Activated CD4-positive, CD25-positive, alpha-beta regulatory T cell treated with anti-CD3 and anti-CD28 coated beads, Interleukin-2, amount 50 U/mL, for 72 hours (primary cell): ENCODE measurements at places on chromosomes 5 and 9.

- DNase-seq: no peak
Measured at GRCh38 chr5:89397096-89397495, 514.1 kb upstream of the MEF2C start.

- no peak for DNase-seq
Measured at GRCh38 chr5:72746736-72747135, 69.7 kb upstream of the TNPO1 start.

- DNase-seq: no peak
Measured at GRCh38 chr5:158832096-158832685, 267.5 kb downstream of the EBF1 start.

DNA sequence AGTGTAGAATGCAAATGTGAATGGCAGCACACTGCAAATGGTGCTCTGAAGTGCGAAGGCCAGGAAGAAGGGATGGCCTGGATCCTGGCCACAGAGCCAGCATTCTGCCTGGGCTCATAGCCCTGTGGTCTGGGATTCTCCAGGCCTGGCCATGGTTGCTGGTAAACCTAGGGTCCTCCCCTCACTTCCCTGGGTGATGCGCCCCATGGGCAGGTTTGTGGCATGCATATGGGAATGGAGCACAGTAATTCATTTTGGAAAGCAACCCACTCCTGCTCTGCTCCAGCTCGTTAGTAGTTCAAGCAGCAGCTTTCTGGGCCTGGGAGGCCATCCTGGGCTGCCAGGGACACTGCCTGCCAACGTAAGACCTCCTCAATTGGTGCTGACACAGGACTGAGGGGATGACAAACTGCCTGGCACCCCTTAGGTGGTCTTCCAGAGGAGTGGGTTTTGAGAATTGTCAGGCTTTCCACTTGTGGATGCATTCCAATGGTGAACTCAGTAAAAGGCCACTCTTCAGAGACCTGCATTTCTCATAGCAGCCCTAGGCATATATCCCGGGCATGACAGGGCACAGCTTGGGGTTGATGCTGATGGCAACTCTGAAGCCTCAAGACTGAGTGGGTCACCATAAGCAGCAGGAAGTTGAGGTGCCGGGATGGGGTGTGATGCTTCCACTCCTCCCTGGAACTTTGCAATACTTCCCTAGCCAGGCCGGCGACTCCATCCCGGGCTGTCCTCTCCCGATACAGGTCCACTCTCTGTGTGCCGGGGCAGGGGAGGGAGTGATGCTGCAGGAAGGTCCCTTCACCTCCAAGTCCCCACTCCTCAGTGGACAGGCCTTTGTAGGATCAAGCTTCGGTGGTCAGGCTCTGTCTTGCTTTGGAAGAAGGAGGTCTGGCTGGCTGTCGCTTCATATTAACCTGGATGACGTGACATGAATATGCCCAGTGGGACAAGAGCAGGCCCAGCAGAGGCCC lies 1.2 kb upstream of the SLC25A48 start:
- no peak for DNase-seq

DNA sequence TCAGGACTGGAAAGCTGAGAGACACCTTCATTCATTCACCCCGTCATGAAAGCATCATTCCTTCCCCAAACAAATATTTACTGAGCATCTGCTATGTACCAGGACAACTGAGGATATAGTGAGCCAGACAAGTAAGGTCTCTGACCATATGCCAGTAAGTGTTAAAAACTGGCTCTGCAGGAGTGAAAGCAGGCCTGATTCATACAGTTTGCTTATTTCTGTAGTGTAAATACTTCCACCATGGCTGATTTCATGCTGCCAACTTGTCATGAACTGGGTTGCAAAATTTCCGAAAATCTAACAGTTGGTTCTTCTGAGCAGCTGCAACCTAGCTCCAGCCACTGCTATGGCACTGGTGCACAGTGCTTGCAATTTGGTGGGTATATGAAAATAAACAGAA lies 68.1 kb downstream of the YIPF5 start:
- DNase-seq: no peak

GRCh38 chr9:98924946-98925820 lies 18.5 kb upstream of the COL15A1 start:
- no peak for DNase-seq

- no peak for DNase-seq
Measured at GRCh38 chr5:162817364-162817763, 620.0 kb upstream of the CCNG1 start.

DNA sequence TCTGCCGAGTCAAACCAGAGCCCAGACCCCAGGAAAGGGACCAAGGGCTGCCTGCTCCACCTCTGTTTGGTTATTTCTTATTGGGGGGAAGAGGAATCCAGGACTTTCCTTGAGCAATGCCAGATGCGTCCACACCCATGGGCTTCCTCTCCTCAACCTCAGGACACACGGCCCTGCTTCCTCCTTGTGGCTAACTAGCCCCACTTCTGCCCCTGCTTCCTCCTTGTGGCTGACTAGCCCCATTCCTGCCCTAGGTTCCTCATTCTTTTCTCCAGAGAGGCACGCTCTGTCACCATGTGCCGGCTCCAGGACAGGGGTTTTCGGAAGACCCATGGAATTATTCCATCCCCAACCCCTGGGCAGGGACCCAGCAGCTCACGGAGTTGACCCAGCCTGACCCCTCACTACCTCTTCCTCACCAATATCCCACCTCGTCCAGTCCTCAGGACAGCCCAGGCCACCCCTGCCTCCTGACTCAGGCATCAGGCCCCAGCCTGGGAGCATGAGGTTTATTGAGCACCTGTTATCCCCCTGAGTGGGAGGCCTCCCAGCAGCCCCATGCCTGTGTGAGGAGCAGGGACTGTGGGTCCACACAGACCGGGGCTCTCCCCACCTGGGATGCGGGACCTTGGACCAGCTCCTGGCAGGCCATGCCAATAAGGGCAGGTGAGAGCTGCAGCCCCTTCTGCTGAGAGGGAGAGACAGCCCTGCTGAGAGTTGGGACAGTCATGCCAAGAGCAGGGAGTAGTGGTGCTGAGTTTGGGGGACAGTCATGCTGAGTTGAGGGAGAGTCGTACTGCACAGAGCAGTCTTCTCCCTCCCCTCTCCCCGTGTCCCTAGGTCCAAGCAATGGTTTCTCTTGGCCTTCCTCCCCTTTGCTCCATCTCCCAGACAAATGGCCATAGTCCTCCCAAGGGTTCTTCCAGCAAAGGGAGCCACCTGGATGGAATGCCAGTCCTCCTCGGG lies 11.8 kb upstream of the FCN1 start:
- DNase-seq: no peak

DNA sequence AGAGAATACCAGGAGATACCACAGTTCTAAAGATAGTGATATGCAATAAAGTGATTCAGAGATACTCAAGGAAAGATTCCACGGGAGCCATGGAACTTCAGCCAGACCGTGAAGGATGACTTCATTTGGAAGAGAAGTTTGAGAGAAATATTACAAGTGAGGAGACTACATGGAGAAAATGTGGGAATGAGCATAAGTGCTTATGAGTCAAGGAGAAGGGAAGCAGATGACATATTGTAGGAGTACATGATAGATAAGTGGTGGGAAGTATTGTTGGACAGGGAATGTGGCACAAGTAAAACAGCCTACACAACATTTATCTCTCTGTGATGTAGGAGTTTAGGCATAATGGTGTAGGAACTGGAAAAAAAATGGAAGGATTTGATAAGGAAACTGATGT lies 122.1 kb upstream of the FBXL17 start:
- no peak for DNase-seq

- DNase-seq: no peak
Measured at GRCh38 chr9:94921656-94922055, 195.2 kb downstream of the AOPEP start.

DNA sequence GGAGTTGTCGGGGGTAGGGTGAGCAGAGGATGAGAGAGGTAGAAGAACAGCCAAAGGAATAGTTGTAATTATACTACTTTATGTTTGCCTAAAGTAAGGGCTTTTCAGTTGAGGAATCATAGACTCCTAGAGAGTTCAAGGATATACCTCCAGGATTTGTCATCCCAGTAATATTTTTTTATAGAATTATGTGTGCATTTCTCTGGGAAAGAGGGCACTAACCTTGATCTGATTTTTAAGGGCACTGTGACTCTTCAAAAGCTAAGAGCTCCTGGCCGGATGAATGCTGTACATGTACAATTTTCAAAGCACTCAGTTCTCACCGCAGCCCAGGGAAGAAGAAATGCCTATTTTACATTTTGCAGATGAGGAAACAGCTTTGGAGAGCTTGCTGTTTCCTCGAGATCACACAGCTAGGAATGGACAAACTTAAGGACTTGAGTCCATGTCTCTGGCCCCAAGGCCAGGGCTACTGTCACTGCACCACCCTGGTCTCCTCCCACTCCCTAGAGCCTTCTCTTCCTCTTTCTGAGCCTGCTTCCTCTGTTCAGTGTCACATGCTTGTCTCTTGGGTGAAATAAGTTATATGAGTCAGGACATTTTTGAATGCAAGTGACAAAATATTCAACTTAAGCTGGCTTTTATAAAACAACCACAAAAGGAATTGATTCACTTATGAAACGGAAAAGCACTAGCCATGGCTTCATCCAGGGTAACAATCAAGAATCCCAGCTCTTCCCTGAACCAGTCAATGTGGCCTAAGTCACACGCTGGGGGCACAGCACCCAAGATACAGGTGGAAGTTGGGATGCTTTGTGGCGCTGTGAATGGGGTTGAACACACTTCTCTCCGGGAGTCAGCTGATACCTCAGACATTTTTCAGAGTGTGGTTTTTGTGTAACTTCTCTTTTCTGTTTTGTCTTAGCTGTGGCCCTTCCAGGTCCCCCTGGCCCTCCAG lies 45.7 kb upstream of the TGFBR1 start:
- DNase-seq: no peak

GRCh38 chr9:96476591-96476990 lies 26.6 kb downstream of the HABP4 start:
- DNase-seq: no peak

DNA sequence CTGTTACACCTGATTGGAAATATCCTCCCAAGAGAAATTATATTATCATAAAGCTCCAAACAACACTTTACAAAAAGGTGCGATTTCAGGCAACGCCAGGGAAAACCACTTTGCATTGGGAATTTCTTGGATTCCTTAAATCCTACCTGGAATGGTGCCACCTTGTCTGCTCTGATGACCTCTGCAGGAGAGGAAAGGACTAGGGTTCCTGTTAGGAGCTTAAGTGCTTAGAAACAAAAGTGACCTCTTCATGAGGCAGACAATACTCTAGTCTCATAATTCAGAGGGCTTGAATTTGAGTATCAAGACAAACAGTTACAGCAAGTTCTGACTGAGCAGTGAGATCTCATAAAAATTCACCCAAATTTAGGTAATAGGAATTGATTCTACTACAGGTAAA lies 33.9 kb upstream of the GLIS3 start:
- DNase-seq: no peak

DNA sequence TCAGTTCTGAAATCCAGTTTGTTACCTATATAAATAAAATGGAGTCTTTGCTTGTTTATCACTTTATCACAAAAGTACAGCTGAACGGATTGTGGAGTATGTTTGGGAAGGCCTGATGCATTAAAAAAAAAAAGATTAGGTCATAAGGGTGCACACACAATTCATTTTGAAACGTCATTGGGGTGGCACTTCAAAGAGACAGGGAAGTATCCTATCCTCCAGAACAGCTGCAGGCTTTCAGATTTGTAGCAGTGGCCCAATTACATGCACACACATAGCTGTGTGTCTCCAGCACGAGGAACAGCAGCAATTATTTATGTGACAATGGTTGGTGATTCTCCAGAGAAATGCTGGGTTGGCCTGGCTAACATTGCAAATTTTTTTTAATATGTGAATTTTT lies 46.8 kb upstream of the FER start:
- DNase-seq: no peak

DNA sequence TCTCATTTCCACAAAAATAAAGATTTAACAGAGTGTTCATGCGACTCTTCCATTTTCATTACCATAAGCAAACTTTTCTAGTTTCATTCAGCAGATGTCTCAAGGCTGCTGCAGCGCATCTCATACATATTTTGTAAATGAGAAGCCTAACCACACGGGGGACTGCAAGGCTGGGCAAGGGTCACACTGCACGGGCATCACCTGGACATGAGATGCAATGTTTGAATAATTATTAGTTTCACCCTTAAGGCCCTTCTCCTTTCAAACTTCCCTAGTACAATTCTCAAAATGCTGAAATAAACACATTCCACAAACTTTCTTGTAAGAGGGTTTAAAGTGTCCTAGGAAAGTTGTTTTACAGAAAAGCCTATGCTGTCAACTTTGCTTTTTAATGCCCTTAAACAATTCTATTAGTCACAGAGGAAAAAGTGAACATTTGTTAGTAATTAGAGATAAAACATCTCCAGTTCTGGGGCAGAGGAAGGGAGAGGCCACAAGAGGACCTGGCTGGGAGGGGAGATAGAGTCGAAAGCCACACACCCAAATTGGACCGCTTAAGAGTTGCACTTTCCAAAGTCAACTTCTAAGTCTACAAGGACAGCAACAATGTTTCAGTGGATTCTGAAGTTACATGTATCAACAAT lies 1.3 kb downstream of the DENND1A start:
- DNase-seq: no peak

DNA sequence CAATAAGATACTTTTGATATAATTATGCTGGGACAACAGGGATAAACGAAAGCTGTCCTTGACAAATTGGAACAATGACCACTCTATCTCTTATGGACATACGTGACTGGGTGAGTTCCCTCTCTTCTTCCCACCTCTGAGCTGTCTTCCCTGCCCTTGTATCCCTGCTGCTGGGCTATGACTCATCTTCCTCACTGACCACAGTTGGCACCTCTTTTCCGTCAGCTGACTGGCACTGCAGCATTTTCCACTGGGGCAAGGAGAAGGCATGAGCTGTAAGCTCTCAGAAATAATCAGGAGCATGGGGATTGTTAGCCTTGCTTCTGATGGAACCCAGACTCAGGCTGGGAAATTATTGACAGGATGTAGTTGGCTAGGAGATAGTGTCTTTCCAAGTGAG lies 48.7 kb downstream of the PCSK1 start:
- no peak for DNase-seq

- DNase-seq: no peak
Measured at GRCh38 chr5:112929336-112930081, 7.5 kb upstream of the REEP5 start.

DNA sequence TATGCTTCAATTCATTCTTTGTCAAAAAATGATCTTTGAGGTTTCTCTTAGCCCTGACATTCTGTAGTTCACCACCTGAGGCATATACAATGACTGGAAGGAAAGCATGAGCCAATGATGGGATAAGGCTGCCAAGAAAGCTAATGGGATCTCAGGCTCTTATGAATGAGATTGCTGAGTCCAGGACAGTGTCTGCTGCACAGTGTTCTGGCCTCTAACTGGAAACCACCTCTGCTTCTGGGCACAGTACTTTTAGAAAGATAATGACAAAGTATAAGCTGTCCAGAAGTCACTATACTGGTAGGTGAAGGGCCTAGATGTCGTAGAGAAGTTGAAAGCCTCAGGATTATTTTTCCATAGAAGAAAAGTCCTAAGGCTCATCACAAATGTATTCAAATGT lies 69.1 kb upstream of the PAPPA start:
- no peak for DNase-seq
